ENCODE measurements at places on chromosomes 3 and 15.

GRCh38 chr15:75449585-75450306 lies 1.7 kb downstream of the SIN3A start:
- no peak for DNase-seq

GRCh38 chr3:124700880-124701684 lies 29.2 kb upstream of the UMPS start:
- peak; percentile 61 for DNase-seq

DNA sequence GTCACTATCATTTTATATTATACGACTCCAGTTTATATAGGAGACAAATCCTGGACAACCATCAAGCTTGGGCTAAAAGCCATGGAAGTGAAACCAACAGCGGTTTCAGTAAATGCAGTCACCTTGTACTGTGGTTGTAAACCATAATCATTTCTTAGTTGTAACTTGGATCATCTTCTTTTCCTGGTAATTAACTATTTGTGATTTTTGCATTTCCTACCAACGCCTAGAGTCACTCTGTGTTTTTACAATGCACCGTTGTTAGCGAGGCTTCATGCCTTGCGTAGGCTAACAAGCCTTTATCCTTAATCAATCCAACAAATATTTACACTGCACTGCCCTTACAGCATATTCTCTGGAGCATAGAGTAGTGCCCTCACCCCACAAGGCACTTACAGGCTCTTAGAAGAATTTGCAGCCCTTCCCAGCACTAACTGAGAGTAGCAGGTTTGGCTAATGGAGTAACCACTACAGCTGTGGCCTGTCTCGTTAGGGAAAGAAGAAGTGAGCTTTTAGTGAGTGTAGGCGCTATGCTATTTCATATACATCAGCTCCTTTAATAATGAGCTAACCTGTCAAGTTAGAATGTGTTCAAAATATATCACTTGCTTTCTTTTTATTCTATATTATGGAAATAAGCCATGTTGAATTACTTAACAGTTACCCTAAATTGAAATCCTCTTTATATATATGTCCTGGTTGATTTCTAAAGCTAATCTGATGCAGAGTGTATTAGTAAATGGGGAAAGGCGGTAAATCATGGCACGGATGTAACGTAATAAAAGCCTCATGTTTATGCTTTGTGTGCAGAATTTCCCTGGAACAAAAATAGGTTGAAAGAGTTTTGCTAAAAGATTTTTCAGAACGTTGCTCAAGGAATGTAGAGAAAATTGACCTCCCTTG lies 62.8 kb downstream of the ABHD2 start:
- no peak for DNase-seq

DNA sequence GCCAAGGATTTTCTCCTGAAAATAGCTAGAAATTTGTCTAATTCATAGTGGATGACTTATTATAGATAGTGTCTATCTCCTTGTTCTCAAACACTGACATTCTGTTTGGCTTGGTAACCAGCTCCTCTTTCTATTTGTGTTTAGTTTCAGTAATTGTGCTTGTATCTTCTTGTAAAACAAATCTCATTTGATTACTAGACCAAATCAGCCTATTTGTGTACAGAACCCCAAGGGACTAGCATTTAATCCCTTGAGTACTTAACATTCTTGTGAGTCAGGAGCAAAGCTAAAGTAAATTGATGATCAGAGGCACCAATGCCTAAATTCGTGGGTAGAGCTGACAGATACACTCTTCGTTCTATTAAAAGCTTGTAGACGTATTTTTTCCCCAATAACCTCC lies 306.5 kb upstream of the SLITRK3 start:
- no peak for DNase-seq

GRCh38 chr15:65783872-65784271 lies 8.2 kb downstream of the DENND4A start:
- DNase-seq, result no peak

DNA sequence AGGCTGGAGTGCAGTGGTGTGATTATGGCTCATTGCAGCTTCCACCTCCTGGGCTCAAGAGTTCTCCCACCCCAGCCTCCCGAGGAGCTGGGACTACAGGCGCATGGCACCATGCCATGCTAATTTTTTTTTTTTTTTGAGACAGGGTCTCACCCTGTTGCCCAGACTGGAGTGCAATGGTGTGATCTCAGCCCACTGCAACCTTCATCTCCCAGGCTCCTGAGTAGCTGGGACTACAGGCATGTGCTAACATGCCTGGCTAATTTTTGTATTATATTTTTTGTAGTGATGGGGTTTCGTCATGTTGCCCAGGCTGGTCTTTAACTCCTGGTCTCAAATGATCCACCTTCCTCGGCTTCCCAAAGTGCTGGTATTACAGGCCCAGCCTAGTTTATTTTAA lies 4.0 kb downstream of the TEX9 start:
- DNase-seq, result no peak

- DNase-seq, result no peak
These were observed 70.2 kb downstream of the TFG start for GRCh38 chr3:100779480-100779879.

DNA sequence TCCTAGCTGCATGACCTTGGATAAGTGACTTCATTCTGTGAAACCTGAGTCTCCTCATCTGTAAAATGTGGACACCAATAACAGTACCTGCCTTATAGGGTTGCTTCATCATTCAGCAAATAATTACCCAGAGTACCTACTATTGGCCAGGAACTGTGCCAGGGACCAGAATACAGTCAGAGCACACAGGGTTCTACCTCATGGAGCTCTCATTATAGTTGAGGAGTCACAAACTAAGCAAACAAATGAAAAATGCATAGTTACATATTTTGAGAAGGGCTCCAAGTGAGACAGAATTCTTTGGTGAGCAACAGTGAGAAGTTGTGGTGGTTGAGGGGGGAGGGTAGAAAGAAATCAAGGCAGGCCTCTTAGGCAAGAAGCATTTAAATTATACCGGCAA lies 308.6 kb upstream of the WNT5A start:
- peak; percentile 72 for DNase-seq

Data from fibroblast of skin of scalp (primary cell).